ENCODE measurements at places on chromosomes 11 and 22.

DNA sequence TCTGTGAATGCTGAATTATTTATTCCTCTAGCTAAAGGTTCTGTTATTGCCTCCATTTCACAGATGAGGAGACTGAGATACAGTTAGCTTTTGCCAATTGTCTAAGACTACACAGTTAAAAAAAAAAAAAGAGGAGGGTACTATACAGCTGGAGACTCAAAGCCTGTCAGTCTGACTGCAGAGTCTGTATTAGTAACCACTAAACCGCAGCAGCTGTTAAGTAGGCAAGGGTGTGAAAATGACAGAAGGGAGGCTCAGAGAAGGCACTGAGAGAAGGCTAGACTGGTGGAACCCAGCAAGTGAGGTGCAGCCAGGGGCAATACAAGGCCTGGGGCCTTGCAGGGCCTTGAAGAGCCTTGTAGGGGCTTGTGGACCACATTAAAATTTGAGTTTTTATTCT lies 181.2 kb downstream of the CSNK2A3 start:
- DNase-seq: no peak

DNA sequence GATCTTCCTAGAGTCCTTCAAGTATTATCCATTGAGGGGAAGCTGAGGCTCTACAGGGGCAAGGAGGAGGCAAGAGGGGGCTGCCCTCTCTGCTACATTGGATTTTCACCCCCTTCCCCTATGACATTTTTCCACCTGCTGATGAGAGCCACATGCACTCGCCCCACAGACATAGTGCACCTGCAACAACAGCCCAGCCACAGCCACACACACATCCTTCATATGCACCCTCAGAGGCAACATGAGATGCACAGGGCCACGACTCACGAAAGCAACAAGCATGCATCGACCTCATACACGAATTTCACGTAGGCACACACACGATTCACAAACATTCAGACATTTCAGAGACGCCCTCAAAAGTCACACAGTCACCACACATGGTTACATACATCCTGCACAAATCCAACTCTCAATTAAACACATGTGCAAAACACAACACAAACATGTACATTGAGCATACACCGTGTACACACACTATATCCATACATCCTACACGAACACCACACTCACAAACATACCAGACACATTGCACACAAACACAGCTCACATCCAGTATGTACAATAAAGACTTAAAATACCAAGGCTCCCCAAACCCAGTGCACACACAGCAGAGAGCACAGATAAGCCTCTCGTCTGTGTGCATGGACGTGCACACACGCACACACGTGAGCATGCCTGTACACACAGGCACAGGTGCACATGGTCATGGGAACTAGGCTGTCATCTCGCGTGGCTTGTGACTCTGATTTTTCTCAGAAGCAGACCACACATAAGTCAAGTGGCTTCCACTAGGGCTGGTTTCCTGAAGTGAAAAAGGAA lies 6.3 kb upstream of the LRRC32 start:
- no peak for DNase-seq

- no peak for DNase-seq
Observed at GRCh38 chr11:84819128-84819527, 808.0 kb downstream of the DLG2 start.

GRCh38 chr11:1827931-1828330 lies 6.9 kb upstream of the SYT8 start:
- DNase-seq: no peak

DNA sequence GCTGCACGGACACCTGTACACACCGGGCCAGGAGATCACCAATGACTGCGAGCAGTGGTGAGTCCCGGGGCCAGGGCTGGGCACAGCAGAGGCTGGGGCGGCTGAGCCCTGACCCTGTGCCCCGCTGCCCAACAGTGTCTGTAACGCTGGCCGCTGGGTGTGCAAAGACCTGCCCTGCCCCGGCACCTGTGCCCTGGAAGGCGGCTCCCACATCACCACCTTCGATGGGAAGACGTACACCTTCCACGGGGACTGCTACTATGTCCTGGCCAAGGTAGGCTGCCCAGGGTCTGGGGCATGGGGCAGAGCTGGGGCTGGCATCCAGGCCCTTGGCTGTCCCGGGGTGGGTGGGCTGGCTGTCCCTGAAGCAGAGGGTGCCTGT lies 7.7 kb downstream of the MUC2 start:
- DNase-seq: no peak

DNA sequence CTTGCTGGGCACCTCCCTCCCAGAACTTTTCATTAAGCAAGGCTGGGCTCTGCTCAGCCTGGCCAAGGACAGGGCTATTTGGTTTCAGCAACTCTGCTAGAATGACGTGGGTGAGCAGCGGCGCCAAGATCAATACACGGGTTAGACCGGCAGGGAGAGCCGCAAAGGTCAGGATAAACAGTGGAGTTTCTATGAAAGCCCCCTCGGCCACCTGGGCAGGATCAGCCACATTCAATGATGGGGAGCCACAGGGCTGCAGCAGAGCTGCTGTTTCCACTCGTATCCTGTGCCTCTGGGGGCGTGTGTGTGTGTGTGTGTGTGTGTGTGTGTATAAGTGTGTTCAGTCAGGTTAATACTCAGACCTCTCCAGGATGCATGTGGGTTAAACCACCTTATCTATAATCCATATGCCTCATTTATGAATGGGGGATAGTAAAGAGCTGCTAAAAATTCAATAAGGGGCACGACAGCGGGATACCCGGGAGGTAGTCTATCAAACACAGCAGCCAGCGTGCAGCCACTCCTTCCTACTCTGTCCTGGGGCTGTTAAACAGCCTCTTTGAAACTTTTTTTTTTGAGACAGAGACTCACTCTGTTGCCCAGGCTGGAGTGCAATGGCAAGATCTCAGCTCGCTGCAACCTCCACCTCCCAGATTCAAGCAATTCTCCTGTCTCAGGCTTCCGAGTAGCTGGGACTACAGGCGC lies 34.8 kb downstream of the MYH9 start:
- DNase-seq: no peak

- no peak for DNase-seq
Observed at GRCh38 chr11:76654298-76654851, 16.2 kb downstream of the LRRC32 start.

- DNase-seq: no peak
Observed at GRCh38 chr11:22084564-22084963, 108.3 kb upstream of the ANO5 start.

DNA sequence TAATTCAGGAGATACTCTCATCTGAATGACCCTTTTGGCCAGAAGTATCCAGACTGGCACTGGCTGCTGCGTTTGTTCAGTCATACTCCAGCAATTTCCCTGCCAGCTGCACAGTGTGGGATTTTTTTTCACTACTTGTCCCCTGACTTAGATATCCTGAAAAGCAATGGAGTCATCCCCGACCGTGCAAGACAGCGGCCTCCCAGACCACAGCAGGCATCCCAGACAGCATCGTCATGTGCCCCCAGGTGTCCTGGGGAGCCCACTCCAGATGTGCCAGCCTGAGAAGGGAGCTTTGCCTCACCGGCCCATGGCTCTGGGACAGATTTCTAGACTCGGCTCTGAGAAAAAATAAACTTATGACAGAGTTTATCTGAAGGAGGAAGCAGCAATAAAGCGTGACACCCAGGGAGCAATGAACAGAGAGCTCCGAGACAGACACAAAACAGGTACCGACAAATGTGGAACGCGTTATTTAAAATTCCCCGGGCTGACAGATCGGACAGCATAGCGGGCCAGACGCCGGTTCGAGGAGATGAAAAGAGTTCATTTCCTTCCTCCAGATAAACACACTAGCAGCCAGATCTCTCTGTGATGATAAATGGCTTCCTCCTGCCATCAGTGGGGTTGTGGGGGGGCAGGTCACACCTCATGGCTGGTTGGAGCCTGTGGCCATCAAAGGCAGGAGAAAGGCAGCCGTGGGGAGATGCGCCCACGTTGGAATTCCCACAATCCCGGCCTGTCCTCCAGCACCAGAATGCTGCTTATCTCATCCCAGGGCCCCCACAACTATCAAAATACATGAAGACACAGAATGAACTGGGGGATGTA lies 106.4 kb upstream of the FGF3 start:
- no peak for DNase-seq

DNA sequence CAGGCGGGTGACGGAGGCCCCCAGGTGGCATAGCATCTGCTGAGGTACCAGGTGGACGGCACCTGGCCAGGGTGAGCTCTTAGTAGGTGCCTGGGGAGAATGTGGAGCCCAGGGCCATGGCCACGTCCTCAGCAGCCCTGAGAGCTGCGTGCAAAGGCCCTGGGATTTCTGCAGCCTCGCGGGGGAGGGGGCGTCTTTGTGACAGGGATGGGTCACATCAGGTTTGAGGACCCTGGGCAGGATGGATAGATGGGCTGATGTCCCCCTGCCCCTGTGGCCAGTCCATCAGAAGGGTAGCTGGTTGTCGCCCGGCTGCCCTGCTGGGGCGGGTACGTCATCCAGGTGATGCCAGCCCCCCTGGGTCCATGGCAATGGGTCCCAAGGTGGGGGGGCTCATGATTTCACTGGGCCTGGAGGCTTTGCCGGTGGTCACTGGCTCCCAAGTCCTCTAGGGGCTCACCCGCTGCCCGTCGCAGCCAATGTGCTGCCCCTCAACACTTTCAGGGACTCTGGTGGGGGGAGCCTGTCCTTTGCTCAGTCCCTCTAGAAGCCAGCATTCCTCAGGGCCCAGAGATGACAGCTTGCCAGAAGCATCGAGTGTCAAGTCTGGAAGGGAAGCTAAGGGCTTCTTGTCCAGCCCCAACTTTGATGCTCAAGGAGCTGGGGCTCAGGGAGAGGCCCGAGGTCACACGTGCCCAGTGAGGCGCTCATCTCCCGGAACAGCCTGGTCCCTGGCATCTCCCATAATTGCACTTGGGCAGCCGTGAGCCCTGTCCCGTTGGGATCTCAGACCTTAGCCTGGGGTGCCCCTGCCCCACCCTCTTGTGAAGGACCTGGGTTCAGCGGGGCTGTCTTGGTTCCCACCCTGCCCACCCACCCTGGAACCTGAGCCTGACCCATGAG lies 777 bp downstream of the TBX10 start:
- DNase-seq: no peak

DNA sequence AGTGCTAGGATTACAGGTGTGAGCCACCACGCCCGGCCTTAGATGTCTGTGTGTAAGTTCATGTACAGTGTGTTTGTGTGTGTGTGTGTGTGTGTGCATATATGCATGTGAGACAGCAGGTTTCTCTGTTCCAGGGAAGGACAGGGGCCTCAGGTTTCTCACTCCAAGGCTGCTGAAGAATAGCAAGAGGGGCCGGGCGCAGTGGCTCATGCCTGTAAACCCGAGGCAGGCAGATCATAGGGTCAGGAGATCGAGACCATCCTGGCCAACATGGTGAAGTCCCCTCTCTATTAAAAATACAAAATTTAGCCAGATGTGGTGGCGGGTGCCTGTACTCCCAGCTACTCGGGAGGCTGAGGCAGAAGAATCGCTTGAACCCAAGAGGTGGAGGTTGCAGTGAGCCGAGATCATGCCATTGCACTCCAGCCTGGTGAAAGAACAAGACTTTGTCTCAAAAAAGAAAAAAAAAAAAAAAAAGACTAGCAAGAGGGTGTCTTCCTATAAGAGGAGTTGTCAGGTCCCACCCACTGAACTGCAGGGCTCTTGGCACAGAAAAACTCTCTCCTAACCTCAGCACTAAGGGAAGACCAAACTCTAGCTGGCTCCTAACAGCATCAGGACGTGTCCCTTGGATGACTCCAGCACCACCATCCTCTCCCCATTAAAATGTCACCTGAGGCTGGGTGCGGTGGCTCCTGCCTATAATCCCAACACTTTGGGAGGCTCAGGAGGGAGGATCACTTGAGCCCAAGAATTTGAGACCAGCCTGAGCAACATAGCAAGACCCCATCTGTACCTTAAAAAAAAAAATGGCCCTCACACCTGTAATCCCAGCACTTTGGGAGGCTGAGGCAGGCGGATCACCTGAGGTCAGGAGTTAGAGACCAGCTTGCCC lies 40.0 kb downstream of the TST start:
- DNase-seq: no peak

DNA sequence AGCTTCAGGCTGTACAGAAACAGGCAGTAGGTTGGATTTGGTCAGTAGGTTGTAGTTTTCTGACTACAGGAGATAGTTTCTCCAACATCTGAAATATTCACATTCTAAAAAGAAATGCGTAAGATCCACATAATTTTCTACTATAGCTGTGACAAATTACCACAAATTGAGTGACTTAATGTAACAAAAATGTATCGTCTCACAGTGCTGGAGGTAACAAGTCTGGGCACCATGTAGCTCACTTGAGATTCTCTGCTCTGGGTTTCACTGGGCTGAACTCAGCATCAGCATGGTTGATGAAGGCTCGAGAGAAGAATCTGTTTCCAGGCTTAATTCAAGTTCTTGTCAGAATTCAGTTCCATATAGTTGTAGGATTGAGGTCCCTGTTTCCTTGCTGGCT lies 350.9 kb upstream of the CCDC179 start:
- DNase-seq: no peak

GRCh38 chr11:64637334-64638017 lies 46.5 kb downstream of the SLC22A12 start:
- no peak for DNase-seq

- no peak for DNase-seq
Observed at GRCh38 chr22:30605449-30606110, 1.4 kb upstream of the TCN2 start.

GRCh38 chr22:32334660-32335365 lies 22.9 kb upstream of the RFPL3 start:
- no peak for DNase-seq

DNA sequence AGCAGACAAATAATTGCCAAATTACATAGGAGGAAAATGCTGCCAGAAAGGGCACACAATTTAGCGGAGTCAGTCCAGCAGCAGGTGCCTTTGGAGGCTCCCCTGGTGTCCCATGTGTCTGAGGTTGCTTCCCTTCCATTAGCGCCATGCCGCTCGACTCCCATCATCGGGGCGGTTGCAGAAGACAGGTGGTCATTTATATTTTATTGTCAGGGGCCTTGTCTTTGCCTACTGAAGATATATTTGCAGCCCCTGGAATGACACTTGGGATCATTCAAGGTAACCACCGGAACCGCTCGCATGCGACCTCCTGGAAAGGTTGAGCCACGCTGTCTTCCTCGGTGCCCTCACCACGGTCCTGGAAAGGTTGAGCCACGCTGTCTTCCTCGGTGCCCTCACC lies 298.3 kb downstream of the TBC1D22A start:
- no peak for DNase-seq

DNA sequence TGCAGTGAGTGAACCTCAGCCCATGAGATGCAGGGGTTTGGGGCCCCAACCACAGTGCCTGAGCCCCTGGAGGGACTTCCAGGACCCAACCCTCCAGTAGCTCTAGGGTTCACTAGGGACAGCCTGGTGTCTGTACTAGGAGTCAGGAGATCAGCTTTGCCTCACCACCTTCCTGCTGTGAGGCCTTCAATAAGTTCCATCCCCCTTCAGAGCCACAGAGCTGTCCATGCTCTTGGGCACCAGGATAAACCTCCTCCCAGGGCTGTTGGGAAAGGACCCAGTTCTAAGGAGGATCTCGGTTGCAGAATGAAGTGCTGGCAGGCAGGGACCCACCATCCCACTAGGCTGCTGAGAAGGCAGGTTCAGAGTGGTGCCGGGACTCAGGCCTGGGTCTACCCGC lies 9.7 kb downstream of the ARHGEF17 start:
- DNase-seq: no peak
